Activated CD4-positive, alpha-beta T cell treated with anti-CD3 and anti-CD28 coated beads, Interleukin-2, amount 50 U/mL, for 48 hours (primary cell): ENCODE measurements at places on chromosomes 1 and 21.
A peak's percentile ranks its signal among the peaks of the same experiment; 100 is the strongest.

GRCh38 chr21:31255896-31256295, 88.2 kb downstream of the TIAM1 start:
- no peak for DNase-seq

DNA sequence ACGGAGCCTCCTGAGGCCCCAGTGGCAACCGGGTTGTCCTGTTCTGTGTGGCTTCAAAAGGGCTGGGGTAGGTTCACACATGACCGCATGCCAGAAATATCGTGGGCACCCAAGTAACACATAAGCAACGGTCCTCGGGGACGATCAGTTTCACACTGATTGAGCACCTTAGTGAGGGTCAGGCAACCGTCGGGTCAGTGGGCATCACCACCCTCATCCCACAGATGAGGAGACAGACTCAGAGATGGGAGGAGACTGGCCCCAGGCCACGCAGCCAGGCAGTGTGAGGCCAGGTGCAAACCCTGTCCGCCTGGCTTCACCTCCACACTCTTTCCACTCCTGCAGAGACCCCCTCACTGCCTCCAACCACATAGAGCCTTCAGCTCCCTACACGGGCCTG, 309.8 kb downstream of the MATN1 start:
- DNase-seq, result no peak

DNA sequence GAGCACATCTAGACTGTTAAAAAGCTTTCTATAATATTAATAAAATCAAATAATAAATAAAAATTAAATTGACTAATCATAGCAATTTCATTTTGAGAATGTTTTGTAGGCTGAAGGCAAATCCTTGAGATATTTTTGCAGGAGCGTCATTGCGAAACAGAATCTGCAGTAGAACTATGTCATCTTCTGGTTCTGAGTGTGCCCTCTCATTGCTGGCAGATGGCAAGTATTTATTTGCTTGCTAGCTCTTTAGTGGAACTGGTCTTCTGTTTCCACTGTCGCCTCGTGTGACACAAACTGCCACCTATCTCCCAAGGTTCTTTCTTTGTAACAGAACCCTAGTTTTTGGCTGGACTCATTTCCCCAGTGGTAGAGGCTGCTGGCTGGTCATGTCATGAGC, 19.0 kb upstream of the IRF2BP2 start:
- DNase-seq, result no peak

GRCh38 chr1:41236781-41237180, 5.3 kb downstream of the SCMH1 start:
- no peak for DNase-seq

DNA sequence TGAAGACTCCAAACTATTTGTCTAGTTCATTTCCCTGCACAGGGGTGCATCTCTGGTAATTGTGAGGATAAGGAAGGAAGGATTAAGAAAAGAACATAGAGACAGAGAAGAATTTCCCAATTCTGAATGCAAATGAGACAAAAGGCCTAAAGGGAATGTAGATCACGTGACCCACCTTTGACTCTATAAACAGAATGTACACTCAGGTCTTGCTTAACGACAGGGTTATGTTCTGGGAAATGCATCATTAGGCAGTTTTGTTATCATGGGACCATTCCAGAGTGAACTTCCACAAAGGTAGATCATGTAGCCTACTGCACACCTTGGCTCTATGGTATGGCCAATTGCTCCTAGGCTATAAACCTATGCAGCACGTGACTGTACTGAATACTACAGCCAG, 252.3 kb upstream of the ZP4 start:
- DNase-seq, result no peak

GRCh38 chr1:168148916-168149315, 12.2 kb upstream of the GPR161 start:
- no peak for DNase-seq

- no peak for DNase-seq
Observed at GRCh38 chr21:28454564-28455252, 538.0 kb downstream of the LTN1 start.

DNA sequence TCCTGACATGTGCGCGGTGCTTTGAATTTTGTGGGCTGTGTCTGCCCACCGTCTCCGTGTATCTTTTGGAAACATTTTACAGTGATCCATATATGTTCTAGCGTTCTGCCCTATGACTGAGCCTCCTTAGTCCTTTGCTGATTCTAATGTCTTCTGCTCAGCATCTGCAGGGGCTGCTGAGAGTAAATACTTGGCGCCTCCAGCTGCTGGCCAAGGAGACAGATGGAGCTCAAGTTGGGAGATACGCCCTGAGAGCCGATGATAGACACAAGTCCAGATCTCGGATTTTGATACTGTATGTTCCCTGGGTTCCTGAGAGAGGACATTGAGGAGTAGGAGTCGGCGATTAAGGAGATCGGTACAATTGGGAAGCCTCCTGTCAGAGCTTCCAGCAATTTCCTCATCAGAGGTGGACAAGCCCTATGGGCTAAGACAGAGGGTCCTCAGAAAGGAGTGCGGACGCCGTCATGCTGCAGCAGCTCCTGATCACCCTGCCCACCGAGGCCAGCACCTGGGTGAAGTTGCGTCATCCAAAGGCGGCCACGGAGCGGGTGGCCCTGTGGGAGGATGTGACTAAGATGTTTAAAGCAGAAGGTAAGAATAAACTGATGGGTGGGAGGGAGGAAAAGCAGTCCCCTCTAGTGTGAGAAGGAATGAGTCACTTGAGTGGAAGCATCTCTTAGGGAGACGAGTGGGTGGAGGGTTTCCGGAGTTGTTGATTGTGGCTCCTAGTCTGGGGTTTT, 390 bp downstream of the ZFP69B start:
- peak; percentile 80 for DNase-seq
